ENCODE measurements at places on chromosomes 1 and 21.
A peak's percentile ranks its signal among the peaks of the same experiment; 100 is the strongest.

DNA sequence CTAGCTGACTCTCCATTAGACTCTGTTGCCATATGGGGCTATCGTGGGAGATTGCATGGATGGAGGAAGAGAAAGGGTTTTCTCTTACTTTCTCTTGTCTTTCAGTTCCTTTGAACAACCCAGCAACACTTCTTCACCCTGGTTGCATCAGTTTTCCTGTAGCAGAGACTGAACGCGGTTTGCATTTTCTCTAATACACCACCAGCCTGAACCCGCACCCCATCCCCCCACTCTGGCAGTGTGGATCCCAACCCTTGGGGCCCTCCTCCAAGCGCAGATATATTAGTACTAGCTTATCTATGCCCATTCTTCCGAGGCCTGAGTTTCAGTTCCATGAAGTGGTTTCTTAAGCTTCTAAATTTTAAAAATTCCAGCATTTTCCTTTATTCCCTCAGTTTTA is 12.6 kb downstream of the DR1 start:
- DNase-seq: no peak

DNA sequence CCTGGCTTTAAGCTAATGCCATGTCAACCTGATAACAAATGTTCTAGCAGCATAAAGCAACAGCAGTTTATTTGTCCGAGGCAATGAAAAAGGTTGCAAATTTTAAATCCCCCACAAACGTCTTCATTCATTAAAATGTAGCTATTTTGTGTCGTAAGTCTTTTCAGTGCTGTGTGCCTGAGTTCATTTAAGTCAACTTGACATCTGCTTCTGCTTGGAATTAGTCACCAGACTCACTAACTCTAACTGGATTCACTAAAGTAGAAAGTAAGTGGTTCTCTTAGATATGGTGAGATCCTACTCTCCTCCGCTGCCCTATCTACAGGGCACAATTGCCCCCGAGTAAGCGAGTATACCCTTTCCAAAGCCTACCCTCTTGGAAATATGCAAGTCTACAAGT is 118.4 kb upstream of the CHRM3 start:
- no peak for DNase-seq

- no peak for DNase-seq
These were observed 13.8 kb downstream of the CDCP2 start for GRCh38 chr1:54138994-54139393.

GRCh38 chr1:94783342-94784189 is 36.6 kb upstream of the SLC44A3 start:
- DNase-seq: no peak

GRCh38 chr1:37258068-37258467 is 216.3 kb upstream of the ZC3H12A start:
- no peak for DNase-seq

GRCh38 chr1:27536767-27537166 is 46.8 kb upstream of the WASF2 start:
- no peak for DNase-seq

GRCh38 chr1:51525295-51525694 is 6.2 kb upstream of the EPS15 start:
- no peak for DNase-seq

DNA sequence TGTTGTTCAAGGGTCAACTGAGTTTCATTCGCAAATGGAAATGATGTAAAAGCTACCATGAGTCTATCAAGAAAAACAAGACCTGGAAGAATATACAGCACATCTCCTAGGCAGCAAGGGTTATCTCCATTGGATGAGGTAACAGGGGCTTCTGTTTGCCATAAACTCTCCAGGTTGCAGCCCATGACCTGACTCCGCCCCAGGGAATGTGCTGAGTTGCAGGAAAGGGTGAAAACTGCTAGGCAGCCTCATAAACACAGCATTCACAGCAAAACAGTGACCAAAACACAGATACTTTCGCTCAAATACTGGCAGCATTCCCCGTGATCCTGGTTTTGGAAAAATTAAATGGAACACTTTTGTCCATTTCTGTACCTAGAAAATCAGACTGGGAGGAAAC is 20.2 kb upstream of the ACTA1 start:
- DNase-seq: no peak

- no peak for DNase-seq
These were observed 338.2 kb downstream of the ASTN1 start for GRCh38 chr1:176826265-176826664.

DNA sequence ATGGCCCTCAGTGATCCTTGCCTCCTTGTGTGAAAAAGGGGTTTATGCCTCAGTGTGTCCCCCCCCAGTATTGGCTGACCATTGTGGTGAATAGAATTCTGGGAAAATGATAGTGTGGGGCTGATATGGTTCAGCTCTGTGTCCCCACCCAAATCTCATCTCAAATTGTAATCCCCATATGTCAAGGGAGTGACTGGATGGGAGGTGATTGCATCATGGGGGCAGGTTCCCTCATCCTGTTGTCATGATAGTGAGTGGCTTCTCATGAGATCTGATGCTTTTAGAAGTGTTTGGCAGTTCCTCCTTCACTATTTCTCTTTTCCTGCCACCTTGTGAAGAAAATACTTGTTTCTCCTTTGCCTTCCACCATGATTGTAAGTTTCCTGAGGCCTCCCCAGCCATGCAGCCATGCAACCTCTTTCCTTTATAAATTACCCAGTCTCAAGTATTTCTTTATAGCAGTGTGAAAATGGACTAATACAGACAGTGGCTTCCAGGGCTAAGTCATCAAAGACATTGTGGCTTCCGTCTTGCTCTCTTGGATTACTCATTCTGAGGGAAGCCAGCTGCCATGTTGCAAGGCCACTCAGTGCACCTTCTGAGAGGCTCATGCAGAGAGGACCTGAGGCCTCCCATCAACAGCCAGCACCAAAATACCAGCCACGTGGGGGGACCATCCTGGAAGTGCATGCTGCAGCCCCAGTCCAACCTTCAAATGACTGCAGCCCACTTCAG is 40.6 kb upstream of the SOD1 start:
- DNase-seq: peak; percentile 30

GRCh38 chr1:214636436-214636835 is 33.4 kb downstream of the CENPF start:
- DNase-seq: no peak

DNA sequence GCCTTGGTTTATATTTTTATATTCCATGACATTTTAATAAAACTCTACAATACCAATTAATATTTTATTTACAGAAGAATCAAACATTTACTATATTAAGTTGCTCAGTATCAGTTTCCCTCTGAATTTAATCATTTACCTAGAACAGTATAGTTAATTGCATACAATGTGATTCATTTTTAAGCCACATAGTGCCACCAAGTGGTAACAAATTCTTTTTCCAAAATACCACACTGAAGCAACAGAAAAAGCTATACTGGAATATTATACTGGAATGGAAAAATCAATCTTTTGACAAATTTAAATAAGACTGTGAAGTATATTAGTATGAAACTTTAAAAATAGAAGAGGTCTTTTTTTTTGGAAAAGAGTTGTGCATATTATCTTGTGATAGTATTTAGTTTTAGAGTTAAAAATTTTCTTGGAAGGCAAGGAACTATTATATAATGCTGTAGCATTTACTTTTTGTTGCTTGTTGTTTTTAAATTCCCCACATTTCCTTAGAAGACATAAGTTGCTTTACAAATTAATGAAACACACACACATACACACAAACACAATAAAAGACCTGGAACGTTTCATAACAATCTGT is 57.3 kb downstream of the ZNF644 start:
- DNase-seq: no peak

GRCh38 chr1:27959792-27960603 is at the start of gene XKR8:
Gene XKR8, plus strand, starts transcription at chr1:27959973. Its CDS starts 97 bp downstream, at chr1:27960070.
- DNase-seq: peak; percentile 79

- DNase-seq: peak; percentile 27
These were observed 164.2 kb downstream of the NRIP1 start for GRCh38 chr21:14900611-14901010.

- peak; percentile 40 for DNase-seq
These were observed 86.4 kb upstream of the CACYBP start for GRCh38 chr1:174913225-174913903.

DNA sequence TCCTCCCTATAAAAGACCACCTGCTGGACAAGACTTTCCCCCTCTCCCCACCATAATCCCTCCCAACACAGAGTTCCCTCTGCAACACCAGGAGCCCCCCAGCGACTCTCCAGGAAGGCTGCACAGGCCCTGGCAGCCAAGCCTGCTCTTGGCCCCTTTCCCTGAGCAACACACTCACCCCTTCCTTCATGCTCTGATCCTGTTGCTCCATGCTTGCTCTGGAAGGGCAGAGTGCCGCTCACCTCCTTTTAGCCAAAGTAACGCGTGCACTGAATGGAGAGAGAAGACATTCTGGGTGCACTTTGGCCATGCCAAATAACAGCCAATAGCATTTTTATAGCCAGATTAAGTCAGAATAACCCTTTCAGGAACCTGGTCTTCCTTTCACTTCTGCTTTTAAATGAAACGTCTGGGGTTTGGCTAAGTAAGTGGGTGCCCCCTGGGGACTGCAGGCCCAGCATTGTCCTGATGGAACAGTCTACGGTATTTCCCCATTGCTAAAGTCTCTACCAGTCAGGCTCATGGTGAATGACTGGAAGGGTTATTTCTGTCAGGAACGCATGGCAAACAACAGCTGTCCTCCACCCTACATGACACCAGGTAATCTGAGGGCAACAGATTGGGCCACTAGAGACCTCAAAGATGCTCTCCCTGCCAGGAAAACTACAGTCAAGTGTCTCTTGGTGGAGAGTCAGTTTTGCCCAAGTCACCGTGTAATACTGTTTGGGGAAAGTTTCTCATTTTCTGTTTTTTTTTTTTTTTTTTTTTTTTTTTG is at the start of gene SLC2A5:
TSS of gene SLC2A5 (minus strand) at position 310 of the 775 bp plus-strand sequence. CDS start at position 211, 99 bp downstream.
- DNase-seq: no peak

DNA sequence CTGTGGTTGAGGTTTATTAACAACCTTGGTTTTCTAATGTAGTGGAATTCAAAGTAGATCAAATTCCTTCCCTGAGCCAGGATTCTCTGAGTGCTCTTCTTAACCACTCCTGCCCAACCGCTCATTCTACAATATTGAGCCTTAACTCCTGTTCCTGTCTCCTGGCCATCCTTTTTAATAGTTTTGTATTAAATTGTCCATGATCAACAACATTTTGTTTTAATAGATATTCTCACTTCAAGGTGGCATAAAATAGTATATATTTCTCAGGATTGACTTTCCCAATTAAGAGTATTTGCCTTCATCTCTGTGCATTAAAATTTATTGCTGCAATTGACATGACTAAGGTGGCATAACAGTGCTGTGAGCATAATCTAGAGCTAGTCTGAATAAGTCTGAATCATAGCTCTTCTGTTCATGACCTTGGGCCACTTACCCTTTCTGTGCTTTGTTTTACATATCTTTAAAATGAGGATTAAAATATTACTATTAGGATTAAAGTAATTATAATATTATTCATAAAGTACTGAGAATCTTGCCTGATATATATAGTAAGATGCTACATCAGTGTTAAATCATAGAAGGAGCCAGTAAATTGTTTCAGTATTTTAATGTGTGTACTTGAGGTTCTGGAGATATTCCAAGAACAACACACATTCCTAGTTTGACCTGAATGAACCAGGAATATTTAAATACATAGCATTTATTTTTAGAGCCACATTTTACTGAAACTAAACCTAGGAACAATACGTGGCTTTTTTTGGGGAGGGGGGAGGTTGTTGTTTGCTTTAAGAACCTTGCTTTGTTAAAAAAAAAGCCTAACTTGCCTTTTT is 76.4 kb downstream of the ADGRL2 start:
- DNase-seq: no peak

DNA sequence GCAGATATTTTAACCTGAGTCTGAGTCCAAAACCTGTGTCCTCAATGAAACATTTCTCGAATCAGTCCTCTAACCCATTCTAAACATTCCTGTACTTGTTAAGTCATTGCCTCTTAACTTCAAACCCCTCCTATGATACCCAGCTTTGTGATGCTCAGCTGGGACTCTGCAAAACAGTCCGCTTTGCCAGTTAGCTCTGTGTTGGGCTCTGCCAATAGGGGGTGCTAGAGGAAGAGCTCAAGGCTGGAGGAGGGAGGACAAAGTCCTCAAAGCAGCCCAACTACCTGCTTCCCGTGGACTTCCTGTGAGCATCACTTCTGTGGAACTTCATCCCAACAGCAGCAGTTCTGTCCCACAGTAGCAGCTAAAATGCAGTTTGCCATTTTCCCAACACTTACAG is 38.1 kb upstream of the SYT14 start:
- peak; percentile 42 for DNase-seq

DNA sequence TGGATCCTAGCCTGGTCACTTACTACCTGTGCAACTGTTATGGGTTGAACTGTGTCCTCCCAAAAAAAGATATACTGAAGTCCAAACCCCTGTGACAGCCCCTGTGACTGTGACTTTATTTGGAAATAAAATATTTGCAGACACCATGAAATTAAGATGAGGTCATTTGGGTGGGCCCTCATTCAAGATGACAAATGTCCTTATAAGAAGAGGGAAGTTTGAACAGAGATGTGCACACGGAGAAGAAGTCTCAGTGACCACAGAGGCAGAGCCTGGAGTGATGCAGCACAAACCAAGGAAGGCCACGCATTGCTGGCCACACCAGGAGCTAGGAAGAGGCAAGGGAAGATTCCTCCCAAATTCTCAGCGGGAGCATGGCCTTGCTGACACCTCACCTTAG is 249.7 kb upstream of the RUNX1 start:
- DNase-seq: no peak

DNA sequence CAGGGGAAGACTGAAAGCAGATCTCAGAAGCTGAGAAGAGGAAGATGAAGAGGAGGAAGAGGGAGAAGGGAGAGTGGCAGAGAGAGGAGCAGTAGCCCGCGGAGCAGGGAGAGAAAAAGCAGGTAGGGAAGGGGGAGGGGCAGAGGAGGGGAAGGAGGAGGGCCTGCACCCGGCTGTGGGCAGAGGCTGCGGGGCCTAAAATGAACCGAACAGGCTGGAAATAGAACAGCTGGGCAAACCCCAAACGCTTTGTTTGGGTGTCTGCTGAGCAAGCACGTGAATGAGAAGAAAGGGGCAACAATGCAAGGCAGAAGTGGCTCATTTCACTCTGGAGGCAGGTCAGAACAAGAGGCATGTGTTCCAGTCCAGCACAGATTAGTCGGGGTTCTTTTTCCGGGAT is 33.5 kb downstream of the KCNC4 start:
- peak; percentile 9 for DNase-seq

DNA sequence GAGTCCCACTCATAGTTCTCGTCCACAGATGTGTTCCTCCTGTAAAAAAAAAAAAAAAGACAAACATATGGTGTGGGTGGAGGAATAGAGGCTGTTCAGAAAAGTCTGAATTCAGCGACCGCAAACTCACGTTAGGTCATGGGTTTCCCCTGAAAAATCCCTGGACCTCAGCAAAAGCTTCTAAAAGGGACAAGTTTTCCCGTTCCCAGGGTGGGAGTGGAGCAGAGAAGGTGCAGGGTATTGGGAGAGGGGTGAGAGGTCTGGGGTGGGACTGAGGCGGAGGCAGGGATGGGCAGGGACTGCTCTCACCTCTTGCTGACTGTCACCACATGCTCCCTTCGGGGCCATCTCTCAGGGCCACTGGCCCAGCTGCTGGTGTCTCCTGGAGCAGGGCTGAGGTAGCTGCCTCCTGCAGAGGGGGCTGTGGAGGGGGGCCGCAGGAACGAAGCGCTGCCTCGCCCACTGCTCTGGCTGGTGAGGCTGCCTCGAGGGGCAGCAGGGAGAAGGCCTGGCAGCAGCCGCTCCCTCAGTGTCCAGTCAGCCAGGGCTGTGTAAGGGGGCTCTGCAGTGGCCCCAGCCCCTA is 2.6 kb upstream of the TAGLN2 start:
- DNase-seq: no peak

GRCh38 chr1:17438318-17439249 is 893 bp downstream of the RCC2 start:
- peak; percentile 72 for DNase-seq

All from activated CD4-positive, alpha-beta T cell treated with anti-CD3 and anti-CD28 coated beads, Interleukin-2, Interleukin-4, amounts not matched to agents 100 ng/mL and 50 ng/mL, durations not matched to agents 16 hours and 8 hours (primary cell).